HT-29 (cell line): ENCODE measurements at places on chromosomes 4 and X. TPM values are rescaled to one million over a fixed set of nuclear protein-coding genes. Genes with fewer than 3 reads are reported as not detected.

The KIAA1210 gene
- not detected in 2 replicates for total RNA-seq

GRCh38 chr4:1366371-1367229 lies 19.6 kb downstream of the UVSSA start:
- DNase-seq = no peak

The LRAT gene
- not detected in 2 replicates for total RNA-seq

The BMP3 gene
- total RNA-seq = not detected in 2 replicates
